ENCODE measurements at places on chromosomes 13 and 19.

DNA sequence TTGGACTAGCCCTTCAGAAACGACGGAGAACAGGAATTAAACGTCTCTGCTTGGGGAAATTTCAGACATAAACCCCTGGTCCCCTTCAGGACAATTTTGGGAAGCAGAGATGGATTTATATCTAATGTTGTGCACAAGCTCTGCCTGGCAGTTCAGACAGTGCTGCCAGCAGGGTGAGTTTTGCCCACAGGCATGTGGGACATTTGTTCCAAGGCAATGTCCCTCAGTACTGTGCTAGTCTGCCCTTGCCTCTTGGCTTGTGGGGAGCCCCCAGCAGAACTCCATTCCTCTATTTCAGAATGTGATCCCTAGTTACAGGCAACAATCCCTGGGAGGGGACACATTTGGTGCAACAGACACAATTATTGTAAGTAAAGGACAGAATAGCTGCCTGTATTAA lies 76.5 kb upstream of the GPR12 start:
- no peak for DNase-seq

- no peak for DNase-seq
Measured at GRCh38 chr13:99741960-99742359, 229.6 kb downstream of the ZIC5 start.

DNA sequence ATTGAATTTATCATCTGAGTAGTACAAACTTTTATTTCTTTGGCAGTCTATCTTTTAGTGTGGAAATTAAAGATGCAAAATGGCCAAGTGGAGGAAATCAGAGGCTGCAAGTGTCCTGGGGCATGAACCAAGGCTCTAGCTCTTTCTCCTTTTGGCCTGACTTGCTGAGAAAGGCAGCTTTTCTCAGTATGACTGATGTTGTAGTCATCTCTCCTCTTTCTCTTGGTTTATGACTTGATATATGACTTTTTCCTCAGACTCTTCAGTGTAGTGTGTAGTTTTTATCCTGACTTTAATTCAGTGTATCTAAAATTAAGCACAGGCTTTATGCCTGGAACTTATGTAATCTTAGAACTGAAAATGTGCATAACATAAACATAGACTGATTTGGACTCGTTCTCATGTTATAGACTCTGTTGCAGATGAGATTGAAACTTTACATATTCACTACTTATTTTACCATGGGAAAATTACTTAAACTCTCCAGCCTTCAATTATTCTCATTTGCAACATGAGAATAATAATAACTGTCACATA lies 65.7 kb downstream of the SLITRK5 start:
- DNase-seq = no peak

GRCh38 chr13:99995104-99995588 lies 13.6 kb downstream of the ZIC2 start:
- no peak for DNase-seq

GRCh38 chr13:103945836-103946235 lies 879.6 kb upstream of the SLC10A2 start:
- no peak for DNase-seq

DNA sequence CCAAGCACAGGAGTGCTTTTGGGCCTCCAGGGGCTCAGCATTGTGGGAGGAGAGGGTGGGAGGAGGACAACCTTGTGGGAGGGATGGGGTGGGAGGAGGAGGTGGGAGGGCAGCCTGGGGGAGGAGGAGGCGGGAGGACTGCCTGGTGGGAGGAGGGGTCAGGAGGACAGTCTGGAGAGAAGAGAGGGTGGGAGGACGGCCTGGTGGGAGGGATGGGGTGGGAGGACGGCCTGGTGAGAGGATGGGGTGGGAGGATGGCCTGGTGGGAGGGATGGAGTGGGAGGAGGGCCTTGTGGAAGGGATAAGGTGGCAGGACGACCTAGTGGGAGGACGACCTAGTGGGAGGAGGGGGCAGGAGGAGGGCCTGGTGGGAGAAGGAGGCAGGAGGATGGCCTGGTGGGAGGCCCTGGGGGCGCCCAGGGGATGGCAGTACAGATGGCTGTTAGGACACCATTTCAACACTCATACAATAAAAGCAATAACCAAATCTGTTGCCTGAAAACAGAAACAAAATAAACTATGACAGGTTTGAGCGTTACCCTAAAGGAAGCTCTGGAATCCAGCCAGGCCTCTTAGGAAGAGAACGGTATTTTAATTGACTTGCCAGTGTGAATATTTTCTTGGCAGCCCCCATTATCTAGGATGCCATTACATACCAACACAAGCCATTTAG lies 63.7 kb downstream of the CRYL1 start:
- no peak for DNase-seq

GRCh38 chr19:55354698-55355212 lies at the start of gene COX6B2:
COX6B2 (minus strand) TSS chr19:55354719; CDS start chr19:55354521, 198 bp downstream.
- no peak for DNase-seq

- no peak for DNase-seq
Measured at GRCh38 chr19:47186446-47187334, 44.3 kb downstream of the BBC3 start.

DNA sequence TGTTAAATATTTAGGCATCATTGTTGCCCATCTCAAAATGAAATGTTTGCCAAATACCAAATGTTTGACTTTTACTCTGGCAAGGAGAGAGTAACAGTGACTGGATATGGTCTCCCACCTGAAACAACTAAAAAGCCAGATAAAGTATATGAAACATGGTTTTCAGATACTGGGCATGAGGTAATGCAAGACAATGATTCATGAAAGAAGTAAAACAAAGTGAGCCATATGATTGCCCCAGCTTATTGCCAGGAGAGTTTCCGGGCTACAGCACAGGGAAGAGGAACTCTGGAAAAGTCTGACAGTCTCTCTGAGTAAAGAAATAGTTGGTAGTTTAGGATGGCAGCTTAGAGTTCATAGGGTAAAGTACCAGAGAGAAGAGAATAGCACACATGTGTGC lies 354.6 kb downstream of the DNAJC15 start:
- no peak for DNase-seq

Data from GM04503 (cell line).